Adipocyte (in vitro differentiated cells): ENCODE measurements at places on chromosomes 13 and 19.

- no peak for DNase-seq
Measured at GRCh38 chr13:98939660-98940191, 38.1 kb downstream of the DOCK9 start.

DNA sequence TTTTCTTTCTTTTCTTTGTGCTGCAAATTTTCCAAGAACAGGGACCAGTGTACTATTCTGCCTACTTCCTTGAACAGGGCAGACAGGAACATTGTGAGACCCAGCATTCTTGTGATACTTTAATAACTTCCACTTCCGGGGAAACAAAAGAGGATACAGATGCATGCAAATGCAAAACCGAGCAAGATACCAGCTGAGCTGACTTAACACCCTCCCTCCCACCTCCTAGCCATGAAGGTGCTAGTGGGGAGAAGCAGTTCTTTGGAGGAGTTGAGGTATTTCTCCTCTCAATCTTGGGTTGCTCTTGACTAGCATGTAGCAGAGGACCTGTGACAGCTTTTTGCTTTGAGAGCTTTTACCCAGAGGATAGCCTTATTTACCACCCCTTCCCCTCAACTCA, 111.2 kb downstream of the KLF5 start:
- no peak for DNase-seq

DNA sequence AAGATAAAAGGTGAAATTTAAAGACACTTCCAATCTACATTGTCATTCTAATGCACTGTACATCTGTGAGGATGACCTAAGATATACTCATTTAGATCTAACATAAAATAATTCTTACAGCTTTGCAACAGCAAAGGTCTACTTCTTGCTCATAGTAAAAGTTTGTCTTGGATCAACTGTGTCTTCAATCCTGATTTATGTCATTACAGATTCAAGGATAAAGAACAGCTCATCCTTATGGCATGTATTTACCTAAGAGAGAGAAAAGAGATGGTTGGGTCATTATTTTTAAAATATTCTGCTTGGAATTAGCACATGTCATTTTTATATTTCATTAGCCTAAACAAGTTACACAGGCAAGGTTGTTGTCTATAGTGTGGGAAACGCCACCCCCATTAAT, 2193.1 kb downstream of the PCDH9 start:
- DNase-seq, result no peak

- DNase-seq, result no peak
Measured at GRCh38 chr19:46730595-46730994, 13.7 kb upstream of the PRKD2 start.

DNA sequence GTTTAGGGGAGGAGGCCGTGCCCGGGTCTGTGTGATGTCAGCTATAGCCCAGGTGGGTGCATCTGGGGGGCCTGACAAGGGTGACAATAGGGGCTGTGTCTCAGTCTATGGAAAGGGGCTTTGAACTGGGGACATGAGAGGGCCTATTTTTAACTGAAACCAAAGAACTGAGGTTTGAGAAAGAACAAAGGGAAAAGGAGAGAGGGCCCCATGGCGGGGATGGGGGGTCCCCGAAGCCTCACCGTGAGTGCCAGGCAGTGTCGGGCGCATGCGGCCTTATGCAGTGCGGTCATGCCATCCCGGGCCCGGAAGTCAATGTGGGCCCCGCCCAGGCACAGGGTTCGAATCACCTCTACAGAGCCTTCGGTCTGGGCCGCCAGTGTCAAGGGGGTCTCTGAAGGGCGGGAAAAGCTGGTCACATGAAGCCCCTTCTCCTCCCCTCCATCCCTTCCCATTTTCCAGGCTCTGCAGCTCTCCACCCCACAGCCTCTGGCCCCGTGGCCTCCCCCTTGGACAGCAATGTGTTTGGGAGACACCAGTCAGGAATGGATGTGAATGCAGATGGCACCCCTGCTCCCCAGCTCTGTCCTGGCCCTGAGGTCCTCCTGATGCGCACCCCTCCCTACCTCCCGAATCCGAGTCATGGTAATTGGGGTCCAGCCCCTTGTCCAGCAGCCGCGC, 5.9 kb downstream of the SHANK1 start:
- no peak for DNase-seq

GRCh38 chr13:99796175-99796819, 175.3 kb downstream of the ZIC5 start:
- DNase-seq, result peak; percentile 60

DNA sequence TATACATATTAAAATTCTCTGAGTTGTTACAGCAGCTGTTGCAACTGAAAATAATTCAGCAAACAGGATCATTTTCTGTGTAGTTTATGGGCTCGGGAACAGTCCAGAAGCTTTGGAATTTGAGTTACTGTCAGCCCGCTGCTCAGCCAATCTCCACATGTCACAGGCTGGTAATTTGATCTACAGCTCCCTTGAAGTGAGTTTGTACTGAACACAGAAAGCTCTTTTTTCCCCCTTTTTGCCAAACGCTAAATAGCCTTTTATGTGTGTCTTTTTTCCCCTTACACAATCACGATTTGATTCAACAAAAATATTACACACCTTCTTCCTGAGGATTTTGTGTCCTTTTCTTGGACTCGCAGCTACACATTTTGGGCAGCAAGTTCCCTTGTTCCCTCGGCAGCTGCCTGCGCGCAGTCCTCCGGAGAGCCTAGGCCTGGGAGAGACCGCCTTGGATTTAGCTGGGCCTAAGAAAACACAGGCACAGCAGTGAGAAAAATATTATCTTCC, 371.4 kb downstream of the KCNRG start:
- peak; percentile 84 for DNase-seq

DNA sequence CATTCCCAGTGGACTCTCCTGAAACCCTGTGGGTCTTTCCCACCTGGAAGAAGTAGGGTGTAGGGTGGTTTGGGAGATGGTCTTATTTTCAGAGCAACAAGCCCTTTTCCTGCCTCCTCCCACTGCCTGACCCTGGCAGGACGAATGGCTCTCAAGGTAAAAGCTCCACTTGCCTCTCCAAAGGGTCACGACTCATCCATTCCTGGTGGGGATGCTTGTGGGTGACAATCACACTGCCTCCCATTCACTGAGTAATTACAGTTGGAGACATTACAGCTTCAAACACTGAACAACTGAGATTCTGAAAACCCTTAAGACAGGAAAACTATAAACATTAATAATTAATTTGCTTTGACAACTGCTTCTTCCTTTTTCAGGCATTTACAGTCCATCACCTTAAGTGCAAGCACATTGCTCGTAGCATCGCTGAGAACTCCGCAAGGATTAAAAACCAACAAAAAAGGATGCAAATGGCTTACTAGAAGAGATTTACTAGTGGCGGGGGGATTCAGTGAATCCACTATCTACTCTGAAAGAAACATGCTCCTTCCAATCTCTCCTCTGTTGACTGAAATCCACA, 199.6 kb upstream of the IRS2 start:
- no peak for DNase-seq

GRCh38 chr19:30587869-30588268, 215.7 kb downstream of the ZNF536 start:
- no peak for DNase-seq

GRCh38 chr19:10364644-10365043, 15.7 kb downstream of the TYK2 start:
- DNase-seq, result no peak

DNA sequence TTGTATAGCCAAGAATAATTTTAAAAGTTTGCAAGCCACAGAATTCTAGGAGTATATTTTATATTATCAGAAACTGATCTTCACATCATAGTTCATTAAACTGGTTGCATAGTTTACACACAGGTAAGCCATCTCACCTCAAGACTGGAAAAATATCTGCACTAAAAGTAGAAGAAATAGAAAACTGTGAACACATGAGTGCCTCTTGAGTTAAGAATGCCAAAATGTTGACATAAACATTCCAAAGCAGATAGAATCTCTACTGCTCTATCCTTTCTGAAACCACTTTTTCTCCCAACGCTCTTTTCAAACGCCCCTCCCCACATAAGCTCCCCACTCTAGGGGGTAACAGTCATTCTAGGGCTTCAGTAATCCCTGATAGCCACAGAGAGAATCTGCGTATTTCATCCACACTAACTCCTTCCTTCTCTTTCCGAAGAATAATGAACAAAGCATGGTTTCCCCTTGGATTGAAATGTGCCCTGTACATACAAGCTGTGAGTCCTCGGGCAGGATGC, 201.5 kb downstream of the IRS2 start:
- DNase-seq, result peak; percentile 36
